ENCODE measurements at places on chromosomes 2 and 18.

GRCh38 chr2:182816866-182817265 lies 49.6 kb downstream of the FRZB start:
- DNase-seq = no peak

DNA sequence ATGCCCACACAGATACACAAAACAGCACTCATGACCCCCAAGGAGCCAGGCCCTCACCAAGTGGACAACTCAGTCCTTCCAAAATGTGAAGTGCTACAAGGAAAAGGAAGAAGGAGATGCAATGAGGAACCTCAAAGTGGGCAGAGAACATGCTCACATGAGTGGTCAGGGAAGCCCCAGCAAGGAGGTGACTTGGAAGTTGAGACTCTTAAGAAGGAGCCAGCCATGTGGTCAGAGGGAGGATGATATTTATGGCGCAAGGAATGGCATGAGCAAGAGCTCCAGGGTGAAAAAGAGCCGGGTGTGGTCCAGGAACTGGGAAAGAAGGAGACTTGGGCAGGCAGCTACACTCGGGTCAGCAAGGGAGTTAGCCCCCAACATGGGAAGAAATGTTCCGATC lies 30.0 kb upstream of the KLHL29 start:
- DNase-seq = no peak

DNA sequence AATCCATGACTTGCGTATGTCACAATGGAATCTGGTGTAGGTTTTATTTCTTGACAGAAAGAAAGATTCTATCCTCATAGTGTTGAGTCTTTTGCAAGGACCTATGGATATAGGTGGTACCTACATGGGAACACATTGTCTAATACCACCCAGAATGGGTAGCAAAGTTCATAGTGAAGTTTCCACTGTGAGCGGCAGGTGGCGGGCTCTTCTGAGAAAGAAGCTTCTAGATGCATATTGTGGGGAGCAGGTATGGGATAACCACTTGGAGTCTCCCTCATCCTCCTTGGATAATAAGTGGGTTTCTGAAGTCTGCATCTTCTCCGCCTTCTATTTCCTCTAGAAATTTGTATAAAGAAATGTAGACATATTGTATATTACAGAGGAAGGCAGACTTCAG lies 44.9 kb downstream of the LINC00305 start:
- DNase-seq = no peak

DNA sequence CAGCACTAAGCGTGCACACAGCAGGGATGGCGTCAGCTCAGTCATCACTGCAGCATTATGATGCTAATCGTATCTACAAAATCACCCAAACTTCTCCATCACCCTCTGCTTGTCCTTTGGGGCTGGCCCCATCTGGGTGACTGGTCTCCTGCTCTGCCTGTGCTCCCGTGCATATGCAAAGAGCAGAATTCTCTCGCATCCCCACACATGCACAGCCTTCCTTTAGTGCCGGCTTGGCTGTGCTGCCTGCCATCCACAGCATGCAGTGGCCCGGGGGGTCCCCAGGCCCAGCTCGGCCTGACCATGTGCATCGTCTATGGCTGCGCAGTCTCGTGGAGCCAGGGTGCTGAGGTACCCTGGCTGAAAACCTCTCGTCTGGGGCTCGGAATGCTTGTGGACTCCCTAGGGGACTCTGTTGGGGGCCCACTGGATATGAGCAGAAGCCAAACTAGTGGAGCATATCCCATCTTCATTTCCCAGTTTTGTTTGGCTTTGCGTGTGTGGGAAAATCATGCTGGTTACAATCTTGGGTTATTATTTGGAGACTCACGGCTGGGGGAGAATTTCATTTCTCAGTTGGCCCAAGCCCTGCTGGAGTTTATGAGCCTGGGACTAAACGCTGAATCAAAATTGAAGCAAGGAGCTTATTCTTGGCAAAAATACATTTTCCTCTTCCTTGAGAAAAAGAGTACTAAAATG lies 70.9 kb upstream of the HS6ST1 start:
- DNase-seq = no peak

Measured in effector CD8-positive, alpha-beta T cell (primary cell).